Adrenal gland (tissue), 19 donors: ENCODE measurements at places on chromosomes 7 and 10.
A peak's percentile ranks its signal among the peaks of the same experiment; 100 is the strongest.

GRCh38 chr7:28684650-28685241 is 272.4 kb downstream of the CREB5 start:
- H3K27me3 ChIP-seq, result no peaks in the 10 kb centered on the region
- no peak overlapping the region for H3K27ac ChIP-seq
- no peaks in the 10 kb centered on the region for H3K36me3 ChIP-seq
- no peak for DNase-seq
- peaks cover 19% of the 10 kb centered on the region for H3K4me1 ChIP-seq

- H3K27ac ChIP-seq, result no peak overlapping the region
- no peaks in the 10 kb centered on the region for H3K4me1 ChIP-seq
- DNase-seq, result peak; percentile 23
- no peak overlapping the region for H3K4me3 ChIP-seq
Observed at GRCh38 chr7:132537456-132538145, 38.7 kb downstream of the PLXNA4 start.

DNA sequence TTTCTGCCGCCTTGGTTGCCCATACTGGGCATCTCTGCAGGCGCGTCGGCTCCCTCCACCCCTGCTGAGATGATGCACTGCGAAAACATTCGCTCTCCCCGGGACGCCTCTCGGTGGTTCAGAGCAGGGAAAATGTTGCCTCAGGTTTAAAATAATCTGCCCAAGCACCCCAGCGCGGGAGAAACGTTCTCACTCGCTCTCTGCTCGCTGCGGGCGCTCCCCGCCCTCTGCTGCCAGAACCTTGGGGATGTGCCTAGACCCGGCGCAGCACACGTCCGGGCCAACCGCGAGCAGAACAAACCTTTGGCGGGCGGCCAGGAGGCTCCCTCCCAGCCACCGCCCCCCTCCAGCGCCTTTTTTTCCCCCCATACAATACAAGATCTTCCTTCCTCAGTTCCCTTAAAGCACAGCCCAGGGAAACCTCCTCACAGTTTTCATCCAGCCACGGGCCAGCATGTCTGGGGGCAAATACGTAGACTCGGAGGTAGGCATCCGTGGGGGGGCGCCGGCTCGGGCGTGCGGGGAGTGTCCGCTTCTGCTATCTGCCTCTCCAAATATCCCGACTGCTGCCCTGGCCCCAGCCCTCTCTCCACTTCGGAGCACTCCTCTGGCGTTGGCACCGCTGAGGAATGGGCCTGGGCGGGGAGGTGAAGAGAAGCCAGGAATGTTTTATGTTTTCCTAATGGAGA is at the start of gene CAV1:
Gene CAV1 (plus strand): TSS at position 428 of the 689 bp plus-strand sequence. CDS start 27 bp downstream, at position 455.
- peak within 1 kb of the TSS; percentile 60 for H3K4me3 ChIP-seq
- peak within 1 kb of the TSS; percentile 20 for H3K27ac ChIP-seq
- H3K4me1 ChIP-seq, result peaks cover 8% of the 10 kb centered on the region
- DNase-seq, result peak; percentile 37
- peaks cover 33% of the 10 kb centered on the region for H3K27me3 ChIP-seq

DNA sequence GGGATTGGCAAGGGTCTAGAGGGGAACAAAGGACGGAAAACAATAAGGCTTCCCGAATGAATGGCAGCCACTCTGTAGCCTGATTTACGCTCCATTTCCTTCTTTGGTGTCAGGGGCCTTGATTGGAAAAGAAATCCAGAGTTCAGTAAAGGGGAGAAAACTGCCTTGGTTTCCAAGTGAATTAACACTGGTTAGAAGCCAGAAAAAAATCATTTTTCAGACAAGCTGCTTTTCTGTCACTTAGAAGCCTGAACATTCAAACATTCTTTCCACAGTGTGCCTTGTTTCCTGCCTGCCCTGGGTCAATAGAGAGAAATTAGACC is 283 bp upstream of the TRDMT1 start:
- H3K36me3 ChIP-seq, result no peaks in the 10 kb centered on the region
- no peaks in the 10 kb centered on the region for H3K27me3 ChIP-seq
- peak overlapping the region; percentile 96 for H3K27ac ChIP-seq
- no peak overlapping the region for H3K4me3 ChIP-seq

GRCh38 chr7:95772771-95773581 is 622 bp downstream of the DYNC1I1 start:
- H3K27me3 ChIP-seq, result no peaks in the 10 kb centered on the region
- no peaks in the 10 kb centered on the region for H3K36me3 ChIP-seq
- H3K4me1 ChIP-seq, result peaks cover 7% of the 10 kb centered on the region
- no peak overlapping the region for H3K4me3 ChIP-seq
- peak; percentile 20 for DNase-seq

GRCh38 chr7:41994746-41995110 is 242.3 kb downstream of the GLI3 start:
- H3K27me3 ChIP-seq, result no peaks in the 10 kb centered on the region
- H3K36me3 ChIP-seq, result no peaks in the 10 kb centered on the region
- H3K4me1 ChIP-seq, result no peaks in the 10 kb centered on the region
- H3K27ac ChIP-seq, result no peak overlapping the region

DNA sequence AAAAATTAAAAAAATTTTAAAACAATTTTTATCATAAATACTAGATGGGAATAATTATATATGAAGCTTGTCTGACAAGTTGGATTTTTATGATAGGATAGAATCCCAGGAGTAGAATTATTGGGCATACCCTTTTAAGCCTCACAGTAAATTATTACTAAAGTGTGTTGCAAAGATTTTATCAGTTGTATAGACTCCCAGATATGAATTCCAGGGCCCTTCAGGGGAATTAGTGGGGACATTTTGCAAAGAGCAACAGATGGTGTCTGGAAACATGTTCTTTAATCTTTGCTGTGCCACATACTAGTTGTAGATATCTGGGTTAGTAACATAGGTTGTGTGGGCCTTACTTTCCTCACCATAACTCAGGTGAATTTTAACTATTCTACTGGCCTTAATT is 28.7 kb downstream of the ZEB1 start:
- no peak overlapping the region for H3K27ac ChIP-seq
- H3K36me3 ChIP-seq, result no peaks in the 10 kb centered on the region
- no peak overlapping the region for H3K4me3 ChIP-seq
- H3K4me1 ChIP-seq, result no peaks in the 10 kb centered on the region
- no peak for DNase-seq

GRCh38 chr7:98807068-98808048 is 62.5 kb downstream of the TMEM130 start:
- H3K27me3 ChIP-seq, result no peaks in the 10 kb centered on the region
- no peak overlapping the region for H3K27ac ChIP-seq
- no peak overlapping the region for H3K4me3 ChIP-seq
- H3K36me3 ChIP-seq, result no peaks in the 10 kb centered on the region
- no peak for DNase-seq
- H3K4me1 ChIP-seq, result no peaks in the 10 kb centered on the region
